ENCODE measurements at places on chromosomes 7 and 10. TPM values are rescaled to one million over a fixed set of nuclear protein-coding genes. Genes with fewer than 3 reads are reported as not detected.

Gene LEP
- total RNA-seq = 0.94 TPM

Gene PTN
- total RNA-seq = 9.3 TPM

Gene FOXP2
- 0.08 TPM for total RNA-seq

Gene C10orf62
- total RNA-seq = 0.08 TPM

Gene AKR1C2
- 13.3 TPM for total RNA-seq

Gene ZNF804B
- not detected for total RNA-seq

Gene TMEM176B
- total RNA-seq = 4.8 TPM

Gene CPEB3
- 0.68 TPM for total RNA-seq

Gene ITIH5
- total RNA-seq = 0.08 TPM

Gene HTR5A
- not detected for total RNA-seq

Gene MRLN
- not detected for total RNA-seq

Gene GNG11
- total RNA-seq = 2.8 TPM

Gene VWA2
- total RNA-seq = 0.08 TPM

Gene CPA5
- 0.12 TPM for total RNA-seq

Gene ITPRID1
- not detected for total RNA-seq

Gene ORAI2
- total RNA-seq = 31.8 TPM

Gene GHITM
- 134 TPM for total RNA-seq

Gene GNGT1
- total RNA-seq = not detected

Gene HTRA1
- total RNA-seq = 98.8 TPM

Gene OTUD1
- total RNA-seq = 5.9 TPM

Gene ELAPOR2
- 117 TPM for total RNA-seq

Gene CDC123
- 168 TPM for total RNA-seq

Gene DRGX
- total RNA-seq = not detected

Gene ODAD2
- 0.12 TPM for total RNA-seq

Gene CHCHD1
- 11.0 TPM for total RNA-seq

Gene CHRM2
- not detected for total RNA-seq

Gene PDK4
- 0.15 TPM for total RNA-seq

Gene GNAT3
- total RNA-seq = not detected

Gene BLNK
- total RNA-seq = not detected

Gene PDSS1
- 4.7 TPM for total RNA-seq

Gene CACNA2D1
- 71.3 TPM for total RNA-seq

Gene MMD2
- total RNA-seq = not detected

Gene PHYHIPL
- total RNA-seq = not detected

Gene SEMA4G
- 0.53 TPM for total RNA-seq

Gene UNCX
- not detected for total RNA-seq

Gene NUP205
- total RNA-seq = 33.1 TPM

Gene COL1A2
- total RNA-seq = 4,961 TPM

Gene ADO
- total RNA-seq = 8.9 TPM

Gene ENO4
- 0.35 TPM for total RNA-seq

Gene KAZALD1
- 25.4 TPM for total RNA-seq

Gene FGF8
- not detected for total RNA-seq

Gene SHH
- total RNA-seq = not detected

Gene CPA4
- 52.9 TPM for total RNA-seq

Gene CALHM3
- not detected for total RNA-seq
